ENCODE measurements at places on chromosomes 13 and 19.

- peak; percentile 19 for DNase-seq
Observed at GRCh38 chr19:43777163-43777695, 3.5 kb downstream of the KCNN4 start.

- DNase-seq = peak; percentile 81
Observed at GRCh38 chr19:41352609-41353465, 885 bp downstream of the TGFB1 start.

DNA sequence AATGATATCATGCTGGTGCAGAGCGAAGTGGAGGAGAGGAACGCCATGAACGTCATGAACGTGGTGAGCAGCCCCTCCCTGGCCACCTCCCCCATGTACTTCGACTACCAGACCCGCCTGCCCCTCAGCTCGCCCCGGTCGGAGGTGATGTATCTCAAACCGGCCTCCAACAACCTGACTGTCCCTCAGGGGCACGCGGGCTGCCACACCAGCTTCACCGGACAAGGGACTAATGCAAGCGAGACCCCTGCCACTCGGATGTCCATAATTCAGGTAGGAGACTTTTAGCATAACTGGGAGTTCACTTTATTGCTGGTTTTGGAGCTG lies 3.3 kb downstream of the PCDH17 start:
- DNase-seq = no peak

GRCh38 chr19:38142176-38143035 lies 81.6 kb downstream of the DPF1 start:
- peak; percentile 24 for DNase-seq

DNA sequence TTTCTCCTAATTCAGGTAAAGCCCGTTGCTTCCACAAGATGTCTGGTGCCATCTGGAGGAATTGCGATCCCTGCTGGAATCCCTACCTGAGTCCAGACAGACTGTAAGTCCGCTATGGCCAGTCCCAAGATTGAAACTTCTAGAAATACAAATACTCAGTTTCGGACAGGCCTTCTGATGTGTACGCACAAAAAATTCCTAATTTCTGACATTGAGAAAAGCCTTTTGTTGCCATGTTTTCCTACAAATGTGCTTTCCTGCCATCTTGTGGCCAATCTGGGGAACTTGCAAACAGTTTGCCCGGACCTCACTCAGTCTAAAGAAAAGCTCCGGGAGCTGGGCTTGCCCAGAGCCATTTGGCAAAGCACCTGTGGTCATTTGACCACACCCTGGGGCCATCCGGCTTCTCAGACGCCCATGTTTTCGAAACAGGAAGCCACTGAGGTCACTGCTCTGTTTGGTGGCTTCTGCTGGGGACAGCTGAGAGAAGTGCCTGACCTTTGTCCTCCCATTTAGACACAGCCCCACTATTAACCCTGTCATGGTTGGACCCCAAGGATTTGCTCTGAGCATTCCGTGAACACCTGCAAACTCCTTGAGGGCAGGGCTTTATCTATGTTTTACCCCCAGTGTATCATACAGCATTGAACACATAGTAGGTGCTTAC lies 79.4 kb downstream of the SLC15A1 start:
- peak; percentile 55 for DNase-seq

DNA sequence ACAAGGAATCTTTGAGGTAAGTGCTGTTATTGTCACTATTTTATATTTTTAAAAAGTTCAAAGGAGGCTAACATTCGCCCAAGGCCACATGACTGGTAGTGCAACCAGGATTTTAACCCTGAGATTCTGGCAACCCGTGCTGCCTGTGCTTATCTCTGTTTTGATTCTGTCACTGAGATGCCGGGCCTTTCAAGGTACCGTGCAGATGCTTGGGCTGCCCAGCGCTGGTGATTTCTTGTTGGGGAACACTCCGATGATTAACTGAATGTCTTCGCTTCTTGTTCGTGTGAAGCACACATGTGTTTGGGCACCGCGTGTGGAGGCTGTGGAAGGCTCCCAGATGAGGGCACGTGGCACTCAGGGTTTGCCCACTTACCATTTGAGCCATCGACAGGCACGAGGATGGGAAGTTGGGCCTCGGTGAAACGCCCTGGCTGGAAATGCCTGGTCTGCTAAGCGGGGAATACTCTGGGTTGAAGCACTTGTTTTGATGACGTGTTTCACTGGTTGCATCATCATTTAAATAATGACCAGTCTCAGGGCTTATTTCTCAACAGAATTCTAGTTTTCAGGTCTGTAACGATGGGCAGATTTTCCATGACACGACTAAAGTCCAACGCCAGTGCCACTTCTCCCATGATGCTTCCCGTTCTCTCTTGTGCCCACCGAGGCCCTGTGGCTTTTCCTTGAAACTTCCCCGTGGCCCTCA lies 392.7 kb downstream of the FGF9 start:
- no peak for DNase-seq

DNA sequence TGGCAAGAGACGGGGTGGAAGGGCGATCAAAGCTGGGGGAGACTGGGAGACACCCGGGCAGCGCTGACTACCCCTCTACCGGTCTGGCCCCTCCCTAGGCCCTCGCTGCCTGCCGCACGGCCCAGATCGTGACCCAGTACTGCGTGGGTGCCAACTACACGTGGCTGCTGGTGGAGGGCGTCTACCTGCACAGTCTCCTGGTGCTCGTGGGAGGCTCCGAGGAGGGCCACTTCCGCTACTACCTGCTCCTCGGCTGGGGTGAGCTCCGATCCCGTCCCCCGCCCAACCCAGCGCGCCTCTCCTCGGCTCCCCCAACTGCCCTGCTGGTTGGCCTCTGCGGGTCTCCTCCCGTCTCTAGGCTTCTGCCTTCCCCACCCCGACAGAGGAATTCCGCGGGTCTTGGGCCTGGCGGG lies 8.8 kb downstream of the GIPR start:
- peak; percentile 58 for DNase-seq

- no peak for DNase-seq
Observed at GRCh38 chr19:16164222-16164890, 9.0 kb downstream of the CIB3 start.

DNA sequence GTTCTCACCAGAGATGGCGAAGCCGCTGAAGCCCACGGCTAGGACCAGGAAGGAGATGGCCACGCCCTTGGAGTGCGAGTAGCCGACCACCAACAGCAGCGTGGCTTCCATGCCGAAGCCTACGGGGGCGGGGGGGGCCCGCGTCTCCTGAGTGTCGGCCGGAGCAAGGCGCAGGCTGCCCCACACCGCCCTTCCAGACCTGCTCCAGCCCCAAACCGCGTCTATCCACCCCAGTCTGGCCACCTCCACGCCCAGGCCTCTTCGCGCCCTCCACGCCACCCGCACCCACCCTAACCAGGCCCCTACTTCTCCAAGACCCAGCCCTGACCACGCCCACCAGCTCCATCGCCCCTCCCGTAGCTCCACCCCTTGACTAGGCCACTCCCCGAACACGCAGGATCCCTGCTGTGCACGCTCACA lies 6.2 kb downstream of the GFY start:
- DNase-seq = no peak

All from activated naive CD4-positive, alpha-beta T cell treated with Interleukin-2 at 50 U/mL for 16 hours (primary cell).